Muscle of leg (tissue), 16 donors: ENCODE measurements at places on chromosomes 6 and 20. TPM values are rescaled to one million over a fixed set of nuclear protein-coding genes. Genes with fewer than 3 reads are reported as not detected.

DNA sequence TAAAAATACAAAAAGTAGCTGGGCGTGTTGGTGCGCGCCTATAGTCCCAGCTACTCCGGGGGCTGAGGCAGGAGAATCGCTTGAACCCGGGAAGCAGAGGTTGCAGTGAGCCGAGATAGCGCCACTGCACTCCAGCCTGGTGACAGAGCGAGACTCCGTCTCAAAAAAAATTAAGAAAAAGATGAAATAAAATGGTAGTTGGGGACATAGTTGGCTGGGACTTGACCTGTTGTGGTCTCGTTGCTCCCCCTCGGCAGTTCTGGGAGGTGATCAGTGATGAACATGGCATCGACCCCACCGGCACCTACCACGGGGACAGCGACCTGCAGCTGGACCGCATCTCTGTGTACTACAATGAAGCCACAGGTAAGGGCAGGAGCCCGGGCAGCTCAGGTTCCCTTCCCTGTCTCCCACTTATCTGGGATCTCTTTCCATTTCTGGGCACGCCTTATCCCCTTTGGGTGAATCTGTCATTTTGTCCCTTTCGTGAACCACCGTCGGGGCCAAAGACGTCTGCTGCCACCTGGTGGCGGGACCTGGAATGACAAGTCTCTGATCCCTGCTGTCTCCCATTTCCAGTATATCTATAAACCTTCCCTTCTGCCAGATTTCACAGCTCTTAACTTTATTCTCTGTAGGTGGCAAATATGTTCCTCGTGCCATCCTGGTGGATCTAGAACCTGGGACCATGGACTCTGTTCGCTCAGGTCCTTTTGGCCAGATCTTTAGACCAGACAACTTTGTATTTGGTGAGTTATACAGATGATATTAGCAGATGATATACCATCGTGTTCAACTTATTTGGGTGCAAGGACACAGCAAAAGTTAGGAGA is 2.3 kb downstream of the TUBB start:
- H3K4me3 ChIP-seq, result peak overlapping the region; percentile 91
- H3K4me1 ChIP-seq, result peaks cover 28% of the 10 kb centered on the region
- H3K27ac ChIP-seq, result peak overlapping the region; percentile 97
- H3K27me3 ChIP-seq, result no peaks in the 10 kb centered on the region
- DNase-seq, result peak; percentile 82
- H3K36me3 ChIP-seq, result peaks cover 49% of the 10 kb centered on the region

GRCh38 chr20:37503256-37503927 is 17.7 kb upstream of the NNAT start:
- no peak overlapping the region for H3K27ac ChIP-seq
- H3K36me3 ChIP-seq, result peaks cover 7% of the 10 kb centered on the region
- no peak for DNase-seq

DNA sequence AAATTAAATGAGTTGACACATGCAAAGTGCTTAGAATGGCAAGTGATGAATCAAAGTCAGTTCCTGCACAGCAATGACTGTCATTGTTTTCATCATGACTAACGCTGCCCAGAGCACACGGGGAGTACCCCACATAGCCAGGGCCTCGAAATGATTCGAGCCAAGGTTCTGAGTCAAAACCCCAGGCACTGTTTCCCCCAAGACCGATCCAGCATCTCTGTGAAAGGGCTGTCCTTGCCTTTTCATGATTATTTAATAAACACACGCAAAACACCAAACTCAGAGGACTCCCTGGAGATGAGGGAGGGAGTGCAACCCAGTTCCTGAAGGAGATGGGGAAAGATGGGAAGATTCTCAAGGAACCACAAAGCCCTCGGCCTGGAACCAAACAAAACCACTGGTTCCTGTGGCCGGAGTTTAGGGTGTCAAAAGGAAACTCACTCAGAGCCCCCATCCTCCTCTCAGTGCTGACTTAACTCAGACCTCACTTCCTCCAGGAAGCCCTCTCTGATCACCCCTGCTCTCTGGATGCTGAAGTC is 3.8 kb downstream of the PREX1 start:
- peaks cover 43% of the 10 kb centered on the region for H3K4me1 ChIP-seq
- H3K27me3 ChIP-seq, result peaks cover 4% of the 10 kb centered on the region
- DNase-seq, result no peak
- peaks cover 2% of the 10 kb centered on the region for H3K36me3 ChIP-seq

- H3K27ac ChIP-seq, result no peak overlapping the region
- no peak overlapping the region for H3K4me3 ChIP-seq
- no peaks in the 10 kb centered on the region for H3K27me3 ChIP-seq
- DNase-seq, result peak; percentile 83
- no peaks in the 10 kb centered on the region for H3K36me3 ChIP-seq
Observed at GRCh38 chr6:24031496-24031895, 94.5 kb upstream of the NRSN1 start.

DNA sequence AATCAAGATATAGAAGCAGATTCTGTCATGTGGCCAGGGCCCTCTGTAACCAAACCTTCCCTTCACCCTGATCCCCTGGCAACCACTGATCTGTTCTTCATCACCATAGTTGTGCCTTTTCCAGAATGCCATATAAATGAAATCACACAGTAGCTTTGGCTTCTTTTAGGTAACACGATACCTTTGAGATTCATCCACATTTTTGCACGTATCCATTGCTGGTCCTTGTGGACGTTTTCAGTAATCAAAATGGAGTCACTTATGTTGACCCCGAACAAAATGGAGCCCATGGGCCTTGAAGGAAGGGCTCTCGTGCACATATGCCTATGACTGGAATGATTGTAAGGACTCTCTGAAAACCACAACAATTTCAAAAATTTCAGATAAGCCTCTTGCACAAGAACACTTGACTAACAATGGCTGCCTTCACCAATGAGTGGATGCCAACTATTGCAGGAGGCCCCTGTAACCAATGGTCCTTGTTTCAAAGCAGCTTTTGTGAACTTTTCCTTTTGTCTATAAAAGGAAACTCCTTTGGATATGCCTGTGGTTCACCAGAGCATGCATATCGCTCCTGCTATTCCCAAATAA is 84.3 kb upstream of the RALY start:
- H3K27ac ChIP-seq, result no peak overlapping the region
- H3K36me3 ChIP-seq, result no peaks in the 10 kb centered on the region
- H3K4me1 ChIP-seq, result no peaks in the 10 kb centered on the region

RIPK1 gene
- 11.3 TPM for total RNA-seq

LPA gene
- not detected for total RNA-seq

LBP gene
- not detected for total RNA-seq

SLC52A3 gene
- total RNA-seq, result 0.22 TPM

AKAP7 gene
- 11.0 TPM for total RNA-seq

REM1 gene
- total RNA-seq, result 9.6 TPM
